ENCODE measurements at places on chromosomes 16 and 17.

DNA sequence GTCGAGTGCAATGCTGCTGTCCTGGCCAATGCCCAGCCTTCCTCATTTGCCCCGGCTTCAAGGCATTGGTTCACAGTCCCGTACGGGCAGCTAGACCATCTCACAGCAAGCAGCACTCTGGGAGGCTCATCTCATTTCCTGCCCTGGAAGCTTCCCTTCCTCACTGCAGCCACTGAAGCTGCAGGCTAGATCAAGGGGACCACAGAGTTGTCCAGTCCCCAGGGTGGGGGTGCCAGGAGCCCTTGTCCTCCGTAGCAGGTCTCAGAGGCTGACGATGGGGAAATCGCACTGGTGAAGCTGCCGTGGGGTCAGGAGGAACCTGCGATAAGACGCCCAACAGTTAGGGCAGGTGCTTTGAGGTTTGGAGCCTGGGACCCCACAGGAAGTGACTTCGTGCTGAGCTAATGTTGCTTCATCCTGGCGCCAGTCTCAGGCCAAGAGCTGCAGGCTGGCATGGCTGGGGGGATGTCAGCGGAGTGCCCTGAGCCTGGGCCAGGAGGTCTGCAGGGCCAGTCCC lies at the start of gene SPNS3:
Gene SPNS3, plus strand, starts transcription at position 426 of the 517 bp plus-strand sequence. Its CDS starts 28 bp downstream, at position 454.
- DNase-seq, result peak; percentile 18

GRCh38 chr16:69833357-69834282 lies 71.5 kb downstream of the WWP2 start:
- DNase-seq, result no peak

DNA sequence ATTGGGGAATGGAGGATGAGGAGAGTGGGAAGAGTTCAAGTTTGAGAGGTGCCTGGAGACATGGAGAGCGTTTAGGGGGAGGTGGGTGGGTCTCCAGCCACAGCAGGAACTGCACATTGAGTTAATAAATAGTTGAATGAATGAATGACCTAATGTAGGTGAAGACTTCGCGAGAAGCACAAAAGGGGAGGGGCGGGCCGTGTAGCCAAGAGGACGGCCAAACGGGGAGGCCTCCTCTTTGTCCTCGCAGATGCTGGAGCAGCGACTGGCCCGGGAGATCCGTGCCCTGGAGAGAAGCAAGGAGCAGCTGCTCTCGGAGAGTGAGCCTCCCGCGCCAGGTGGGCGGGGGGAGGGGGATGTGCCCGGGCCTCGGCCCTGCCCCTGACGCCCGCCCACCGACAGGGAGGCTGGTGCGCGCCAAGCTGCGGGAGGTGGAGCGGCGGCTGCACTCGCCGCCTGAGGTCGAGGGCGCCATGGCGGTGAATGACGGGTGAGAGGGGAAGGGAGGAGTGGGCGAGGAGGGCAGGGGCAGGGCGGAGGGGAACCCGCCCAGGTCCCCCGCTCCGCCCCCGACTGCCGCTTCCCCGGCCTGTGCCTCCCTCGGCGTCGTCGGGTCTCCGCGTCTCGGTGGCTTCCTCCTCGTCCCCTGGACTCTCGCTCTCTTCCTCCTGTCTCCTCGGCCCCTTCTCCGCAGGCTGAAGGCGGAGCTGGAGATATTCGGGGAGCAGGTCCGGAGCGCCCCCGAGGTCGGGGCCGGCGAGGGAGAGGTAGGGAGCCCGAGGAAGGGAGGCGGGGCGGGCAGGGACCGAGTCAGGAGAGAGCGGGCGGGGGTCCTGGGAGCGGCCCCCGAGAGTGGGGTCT lies 12.9 kb downstream of the SYCE1L start:
- peak; percentile 78 for DNase-seq

- peak; percentile 86 for DNase-seq
These were observed 1.9 kb upstream of the PER1 start for GRCh38 chr17:8153957-8154607.

- no peak for DNase-seq
These were observed 59.5 kb upstream of the CDC42EP4 start for GRCh38 chr17:73371285-73371684.

DNA sequence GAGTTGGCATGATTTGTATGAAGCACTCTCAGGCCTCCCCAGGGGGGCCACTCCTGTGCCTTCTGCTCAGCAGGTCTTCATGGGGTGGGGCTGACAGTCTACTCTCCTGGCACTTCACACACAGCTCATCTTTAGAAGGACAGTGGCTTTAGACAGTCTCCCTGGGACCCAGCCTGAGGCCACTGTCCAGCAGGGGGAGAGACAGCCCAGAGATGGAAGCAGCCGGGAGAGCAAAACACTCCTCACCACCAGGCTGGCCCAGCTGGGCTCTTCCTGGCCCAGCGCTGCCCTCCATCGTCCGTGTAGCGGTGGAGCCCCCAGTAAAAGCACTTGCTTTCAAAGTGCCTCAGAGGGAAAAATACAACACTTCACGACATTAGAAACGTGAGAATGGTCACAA lies 62.0 kb upstream of the CRHR1 start:
- no peak for DNase-seq

- DNase-seq, result peak; percentile 64
These were observed 1.9 kb downstream of the CMC2 start for GRCh38 chr16:81004646-81005353.

DNA sequence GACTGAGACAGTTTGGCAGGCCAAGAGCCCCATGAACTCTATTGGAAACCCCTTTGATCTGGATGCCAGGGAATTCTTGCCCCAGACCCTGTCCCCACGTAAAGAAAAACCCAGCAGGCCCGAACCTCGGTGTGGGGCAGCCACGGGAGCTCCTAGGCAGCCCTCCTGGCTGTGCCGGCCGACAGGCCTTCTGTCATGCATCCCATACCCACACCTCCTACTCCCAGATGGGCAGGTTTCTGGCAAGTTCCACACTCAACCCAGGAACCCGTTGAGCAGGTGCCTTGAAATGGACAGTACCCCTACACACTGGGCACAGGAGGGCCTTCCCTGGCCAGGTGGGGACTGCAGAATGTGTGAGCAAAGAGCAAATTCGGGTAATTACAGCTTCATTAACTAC lies 23.6 kb upstream of the ATP2C2 start:
- no peak for DNase-seq

DNA sequence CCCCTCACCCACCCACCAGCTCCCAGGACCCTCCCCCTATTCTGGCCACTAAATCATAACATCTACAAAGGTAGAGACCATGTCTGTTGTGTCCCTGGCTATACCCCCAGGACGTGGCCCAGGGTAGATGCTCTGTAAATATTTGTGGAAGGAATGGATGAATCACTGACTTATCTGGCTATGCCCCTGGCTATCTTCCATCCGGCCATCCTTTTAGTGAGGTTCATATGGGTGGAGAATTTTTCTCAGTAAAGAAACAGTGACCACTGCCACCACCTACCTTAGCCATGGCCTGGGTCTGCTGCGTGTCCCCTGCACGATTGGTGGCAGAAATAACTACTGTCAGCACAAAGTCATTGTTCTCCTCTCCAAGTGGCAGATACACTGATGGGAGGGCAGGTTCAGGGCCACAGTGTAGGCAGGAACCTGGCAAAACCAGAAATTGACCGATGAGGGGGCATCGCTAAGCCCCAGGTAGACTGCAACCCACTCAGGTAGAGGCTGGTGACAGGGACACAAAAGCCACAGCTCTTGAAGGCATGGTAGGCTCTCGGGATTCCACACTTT lies 63.1 kb upstream of the BCO1 start:
- DNase-seq, result no peak

- DNase-seq, result no peak
These were observed 18.6 kb downstream of the CREBBP start for GRCh38 chr16:3861808-3862451.

DNA sequence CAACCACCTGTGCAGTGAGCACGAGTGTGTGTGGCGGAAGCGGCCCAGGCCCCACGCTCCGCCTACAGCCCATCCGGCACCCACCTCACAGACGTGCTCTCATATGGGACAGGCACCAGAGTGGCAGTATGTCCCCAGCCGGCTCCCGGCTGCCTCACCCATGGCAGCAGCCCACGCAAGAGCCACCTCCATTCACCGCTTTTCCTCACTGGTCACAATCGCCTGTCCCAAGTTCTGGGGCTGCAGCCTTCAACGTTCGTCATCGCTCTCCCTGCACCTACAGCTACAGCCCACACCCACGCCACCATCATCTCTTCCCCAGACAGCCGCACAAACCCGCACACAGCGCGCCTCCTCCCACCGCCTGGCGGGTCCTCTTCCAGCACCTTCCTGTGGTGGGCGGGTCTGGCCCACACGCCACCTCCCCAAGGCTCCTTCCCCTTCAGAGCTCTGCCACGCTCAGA lies 17.5 kb upstream of the TRAP1 start:
- no peak for DNase-seq

DNA sequence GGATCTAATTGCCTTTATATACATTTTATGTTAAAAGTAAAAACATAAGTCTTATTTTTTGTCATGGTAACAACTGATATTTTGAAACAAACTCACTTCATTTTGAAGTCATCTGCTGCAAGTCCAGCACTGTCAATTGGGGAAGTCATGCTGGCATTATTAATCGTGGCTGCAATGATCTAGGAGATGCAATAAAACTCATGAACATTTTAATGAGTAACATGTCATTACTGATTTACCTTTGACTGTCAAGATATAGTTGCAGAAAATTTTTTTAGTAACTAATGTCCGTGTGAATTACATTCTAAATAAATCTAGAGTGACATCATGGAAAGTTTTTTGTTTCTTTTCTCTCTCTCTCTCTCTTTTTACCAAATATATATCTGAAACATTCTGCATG lies 17.3 kb upstream of the KRT24 start:
- DNase-seq, result no peak

DNA sequence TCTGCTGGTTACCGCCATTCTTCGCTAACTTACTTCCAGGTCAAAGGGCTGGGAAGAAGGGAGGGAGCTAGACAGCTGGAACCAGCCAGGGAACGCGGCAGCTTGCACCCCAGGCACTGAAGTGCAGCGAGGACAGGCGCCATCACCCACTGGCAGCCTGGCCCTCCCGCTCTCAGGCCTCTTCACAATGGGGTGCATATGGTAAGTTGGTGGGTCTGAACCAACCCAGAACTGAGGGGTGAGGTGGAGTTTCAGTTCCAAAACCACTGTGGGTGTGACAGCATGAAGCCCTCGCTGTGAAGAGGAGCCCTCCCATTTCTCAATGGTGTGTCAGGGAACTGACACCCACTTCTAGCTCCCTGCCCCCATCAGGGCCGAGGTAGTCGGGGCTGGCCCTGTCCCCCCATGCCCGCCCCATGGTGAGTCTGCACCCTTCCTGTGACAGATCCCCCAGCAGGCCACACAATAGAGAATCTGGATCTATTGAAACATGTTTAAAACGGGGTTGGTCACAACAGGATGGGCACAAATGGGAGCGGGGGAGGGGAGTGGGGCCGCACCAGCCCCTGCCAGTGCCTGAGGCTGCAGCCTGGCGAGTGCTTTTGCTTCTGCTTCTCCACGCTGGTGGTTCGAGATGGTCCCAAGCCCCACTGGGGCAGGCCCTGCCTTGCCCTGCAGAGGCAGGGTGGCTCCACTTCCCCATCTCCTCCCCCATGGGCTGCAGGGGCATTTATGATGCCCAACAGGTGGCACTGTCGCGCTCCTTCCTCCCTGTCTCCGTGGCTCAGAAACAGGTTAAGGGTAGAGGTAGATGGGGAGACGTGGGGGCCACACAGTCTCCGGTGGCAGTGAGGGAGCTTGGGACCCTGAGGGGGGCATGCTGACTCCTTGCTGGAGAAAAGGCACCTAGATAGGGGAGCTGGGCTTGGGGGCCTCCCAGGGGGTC lies 2.3 kb downstream of the LIMD2 start:
- DNase-seq, result peak; percentile 85

DNA sequence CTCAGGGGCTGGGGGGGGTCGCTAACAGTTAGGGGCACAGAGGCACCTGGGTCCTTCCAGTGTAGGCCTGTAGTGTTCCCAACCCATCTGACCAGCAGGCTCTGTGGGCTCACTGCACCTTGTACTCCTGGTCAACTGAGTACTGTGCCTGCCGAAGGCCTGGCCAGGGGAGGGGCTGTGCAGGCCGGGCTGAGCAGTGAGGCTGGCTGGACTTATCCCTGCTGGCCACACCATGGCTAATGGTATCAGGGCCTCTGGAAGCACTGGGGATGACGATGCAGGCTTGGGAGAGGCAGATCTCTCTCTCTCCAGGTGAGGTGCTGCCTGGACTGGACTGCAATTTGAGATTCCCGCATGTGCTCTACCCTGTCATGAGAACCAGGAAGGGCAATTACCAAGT lies 58.9 kb upstream of the SDK2 start:
- no peak for DNase-seq

DNA sequence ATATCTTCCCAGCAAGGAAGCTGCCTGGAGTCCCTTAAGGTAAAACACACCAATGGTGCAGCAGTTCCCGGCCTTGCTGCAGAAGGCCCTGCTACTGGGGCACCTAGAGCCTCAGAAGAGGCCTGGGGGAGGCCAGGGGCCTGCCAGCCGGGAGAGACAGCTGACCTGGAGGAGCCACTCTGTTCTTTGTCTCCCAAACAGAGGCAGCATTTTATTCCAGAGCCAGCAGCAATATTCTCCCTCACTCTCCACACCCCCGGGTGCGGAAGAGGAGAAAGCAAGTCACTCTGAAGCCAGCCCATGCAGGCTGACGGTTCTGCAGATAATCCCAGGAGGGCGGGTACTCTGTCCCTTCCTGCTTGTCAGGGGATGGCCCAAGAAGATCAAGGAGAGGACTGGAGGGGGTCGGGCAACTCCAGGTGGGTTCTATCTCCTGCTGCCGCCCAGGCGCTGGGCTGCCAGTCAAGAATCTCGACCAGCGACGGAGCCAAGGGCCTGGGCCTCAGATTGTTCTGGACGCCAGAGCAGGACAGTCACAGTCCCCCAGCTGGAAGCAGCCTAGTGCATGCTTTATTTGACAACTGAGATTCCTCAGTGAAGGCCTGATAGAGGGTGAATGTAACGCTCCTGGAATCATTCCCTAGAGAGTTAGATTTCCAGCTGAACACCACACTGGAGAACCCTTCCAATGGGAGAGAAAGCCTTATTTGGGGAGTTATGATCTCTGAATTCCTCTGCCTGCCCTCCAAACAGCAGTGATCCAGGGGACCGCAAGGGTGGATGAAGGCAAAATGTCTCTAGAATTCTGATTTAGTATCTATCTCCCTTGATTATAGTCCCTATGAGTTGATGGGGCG lies 1.1 kb upstream of the KIFC3 start:
- DNase-seq, result no peak

- DNase-seq, result no peak
These were observed 57.3 kb downstream of the ABCC12 start for GRCh38 chr16:48098472-48098871.

DNA sequence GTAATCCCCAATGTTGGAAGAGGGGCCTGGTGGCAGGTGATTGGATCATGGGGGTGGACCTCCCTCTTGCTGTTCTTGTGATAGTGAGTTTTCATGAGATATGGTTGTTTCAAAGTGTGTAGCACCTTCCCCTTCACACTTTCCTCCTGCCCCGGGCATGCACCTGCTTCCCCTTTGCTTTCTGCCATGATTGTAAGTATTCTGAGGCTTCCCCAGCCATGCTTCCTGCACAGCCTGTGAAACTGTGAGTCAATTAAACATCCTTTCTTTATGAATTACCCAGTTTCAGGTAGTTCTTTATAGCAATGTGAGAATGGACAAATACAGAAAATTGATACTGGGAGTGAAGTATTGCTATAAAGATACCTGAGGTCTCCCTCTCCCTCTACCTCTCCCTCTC lies 29.4 kb downstream of the RNF112 start:
- DNase-seq, result no peak

- DNase-seq, result no peak
These were observed at the start of gene HYDIN for GRCh38 chr16:71230122-71230845. HYDIN (minus strand) TSS chr16:71230722; CDS start chr16:71186895, 43,827 bp downstream.

GRCh38 chr16:50065624-50066481 lies at the start of gene HEATR3:
HEATR3 (plus strand) TSS chr16:50065970; CDS start chr16:50066132, 162 bp downstream.
- peak; percentile 95 for DNase-seq

Data from CD4-positive, alpha-beta T cell treated with Interleukin-6 at 100 ng/mL for 8 hours (primary cell).